Thymus (tissue), 14 donors: ENCODE measurements at places on chromosomes 7 and 10. TPM values are rescaled to one million over a fixed set of nuclear protein-coding genes. Genes with fewer than 3 reads are reported as not detected.

- no peaks in the 10 kb centered on the region for H3K36me3 ChIP-seq
- no peak overlapping the region for H3K27ac ChIP-seq
- no peak for DNase-seq
Measured at GRCh38 chr10:116771101-116771958, 29.0 kb upstream of the HSPA12A start.

DNA sequence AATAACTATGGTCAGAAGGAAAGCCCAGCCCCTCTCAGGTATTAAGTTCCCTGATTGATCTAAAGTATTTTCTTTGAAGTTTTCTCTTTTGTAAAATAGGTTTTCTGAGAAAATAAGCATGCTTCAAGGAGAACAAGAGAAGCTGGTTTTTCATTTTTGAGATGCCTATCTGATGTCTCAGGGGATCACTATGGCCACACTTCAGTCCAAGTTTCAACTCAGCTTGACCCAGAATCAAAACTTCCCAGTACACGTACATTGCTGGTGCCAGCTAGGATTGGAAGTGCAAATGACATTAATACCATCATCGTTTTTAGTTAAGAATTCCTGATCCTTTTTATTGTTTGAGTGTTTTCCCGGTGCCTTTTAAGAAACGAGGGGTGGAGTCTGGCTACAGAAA, 7.2 kb downstream of the ITIH5 start:
- DNase-seq, result no peak
- no peak overlapping the region for H3K4me3 ChIP-seq
- no peaks in the 10 kb centered on the region for H3K4me1 ChIP-seq
- H3K27ac ChIP-seq, result no peak overlapping the region
- H3K36me3 ChIP-seq, result no peaks in the 10 kb centered on the region

TRIP6 gene
- total RNA-seq, result 22.2 TPM

CNTNAP2 gene
- 10.3 TPM for total RNA-seq

GRCh38 chr10:534047-534566, 155.4 kb downstream of the DIP2C start:
- no peaks in the 10 kb centered on the region for H3K4me1 ChIP-seq
- no peak for DNase-seq
- H3K27ac ChIP-seq, result no peak overlapping the region
- H3K27me3 ChIP-seq, result peaks cover 14% of the 10 kb centered on the region

DNA sequence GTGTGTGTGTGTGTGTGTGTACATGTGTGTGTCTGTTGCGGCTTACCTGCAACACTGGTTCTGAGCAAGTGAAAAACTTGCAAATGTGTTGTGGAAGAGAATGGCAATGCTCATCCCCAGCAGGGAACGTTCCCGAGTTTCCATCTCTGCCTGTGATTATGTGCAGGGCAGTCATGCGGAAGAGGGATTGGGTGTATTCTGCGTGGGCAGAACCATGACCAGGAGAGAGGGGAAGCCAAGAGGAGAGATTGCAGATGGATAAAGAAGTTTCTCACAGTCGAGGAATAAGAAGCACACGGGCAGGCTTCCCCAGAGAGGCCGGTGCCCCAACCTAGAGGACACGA, 99.9 kb downstream of the CTBP2 start:
- peaks cover 3% of the 10 kb centered on the region for H3K4me1 ChIP-seq
- H3K4me3 ChIP-seq, result no peak overlapping the region
- no peaks in the 10 kb centered on the region for H3K27me3 ChIP-seq
- H3K36me3 ChIP-seq, result no peaks in the 10 kb centered on the region
- no peak for DNase-seq
